ENCODE measurements at places on chromosomes 7 and 10.
A peak's percentile ranks its signal among the peaks of the same experiment; 100 is the strongest.

- DNase-seq = no peak
Observed at GRCh38 chr7:101470668-101471487, 108.2 kb downstream of the COL26A1 start.

DNA sequence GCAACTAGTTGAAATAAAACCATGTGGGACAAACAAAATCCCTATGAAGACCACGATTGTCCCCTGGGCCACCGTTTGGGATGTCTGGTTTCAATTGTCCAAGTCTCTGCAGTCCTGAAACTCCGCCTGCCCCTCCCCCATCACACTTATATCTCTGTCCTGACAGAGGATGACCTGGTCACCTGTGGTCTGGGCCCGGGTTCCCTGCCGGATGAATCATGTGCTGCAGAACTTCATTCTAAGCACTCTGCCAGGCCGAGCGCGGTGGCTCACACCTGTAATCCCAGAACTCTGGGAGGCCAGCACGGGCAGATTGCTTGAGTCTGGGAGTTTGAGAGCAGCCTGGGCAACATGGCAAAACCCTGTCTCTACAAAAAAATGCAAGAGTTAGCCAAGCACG lies 91.1 kb downstream of the COL13A1 start:
- DNase-seq = no peak

DNA sequence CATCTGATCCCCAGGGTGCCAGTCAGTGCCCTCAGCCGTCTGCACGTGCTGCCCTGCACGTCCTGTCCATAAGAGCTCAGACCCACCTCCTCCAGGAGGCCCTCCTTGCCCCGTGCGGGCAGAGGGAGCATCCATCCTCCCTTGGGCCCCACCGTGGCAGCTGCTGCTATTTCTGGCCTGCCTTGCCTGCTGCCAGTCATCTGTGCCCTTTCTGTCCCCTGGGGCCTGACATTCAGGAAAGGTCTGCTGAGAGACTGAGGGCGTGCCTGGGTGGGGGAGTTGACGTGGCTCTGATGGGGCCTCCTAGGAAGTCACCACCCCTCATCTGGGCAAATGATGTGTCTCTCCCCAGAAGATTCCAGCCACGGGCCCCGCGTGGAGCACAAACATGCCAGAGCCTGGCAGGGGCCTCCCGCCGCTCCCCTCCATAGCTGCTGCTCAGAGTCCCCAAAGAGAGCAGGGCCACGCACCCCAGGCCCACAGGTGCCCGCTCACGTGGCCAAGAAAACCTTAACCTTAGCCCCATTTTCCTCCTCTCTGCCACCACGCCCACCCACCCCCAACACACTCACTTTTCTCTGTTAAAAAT lies 21.8 kb downstream of the DPYSL4 start:
- DNase-seq = no peak

DNA sequence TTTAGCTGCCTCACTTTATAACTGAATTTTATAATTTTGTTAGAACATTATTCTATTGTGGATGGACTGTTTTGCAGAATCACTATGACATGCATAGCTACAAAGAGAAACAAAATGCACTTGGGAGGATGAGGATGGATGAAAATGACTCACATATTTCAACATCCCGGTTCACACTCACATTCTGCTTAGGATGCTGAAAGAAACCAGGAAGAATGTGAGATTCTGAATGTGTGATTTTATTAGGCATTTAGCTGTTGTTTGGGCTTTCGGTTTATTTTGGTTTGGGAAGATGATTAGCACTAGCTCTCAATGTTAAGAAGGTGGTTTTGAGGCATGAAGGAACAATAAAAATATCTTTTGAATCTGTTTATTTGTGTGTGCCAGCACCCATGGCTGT lies 235.5 kb downstream of the SEMA3E start:
- DNase-seq = no peak

- DNase-seq = no peak
Observed at GRCh38 chr10:60661637-60662036, 116.6 kb upstream of the CDK1 start.

GRCh38 chr10:120184547-120185337 lies 272.3 kb upstream of the PLPP4 start:
- no peak for DNase-seq

DNA sequence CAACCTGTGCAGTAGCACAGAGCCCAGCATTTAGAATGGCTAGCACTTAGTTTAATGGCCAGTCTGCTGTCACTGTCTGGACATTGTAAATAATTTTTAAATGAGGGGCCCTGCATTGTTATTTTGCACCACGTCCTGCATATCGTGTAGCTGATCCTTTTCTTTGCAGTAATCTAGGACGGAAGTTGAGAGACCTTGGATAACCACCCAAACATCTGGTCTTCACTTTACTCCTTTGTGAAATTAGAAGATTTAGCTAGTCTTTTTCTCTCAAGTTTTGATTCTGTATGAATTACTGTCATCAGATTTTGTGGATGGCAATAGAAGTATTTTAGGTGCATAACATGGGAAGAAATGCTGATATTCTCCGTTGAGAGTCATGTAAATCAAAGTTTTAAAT lies 1.9 kb downstream of the MIOS start:
- DNase-seq = no peak

- DNase-seq = no peak
Observed at GRCh38 chr7:152145853-152146466, 120.5 kb downstream of the GALNT11 start.

DNA sequence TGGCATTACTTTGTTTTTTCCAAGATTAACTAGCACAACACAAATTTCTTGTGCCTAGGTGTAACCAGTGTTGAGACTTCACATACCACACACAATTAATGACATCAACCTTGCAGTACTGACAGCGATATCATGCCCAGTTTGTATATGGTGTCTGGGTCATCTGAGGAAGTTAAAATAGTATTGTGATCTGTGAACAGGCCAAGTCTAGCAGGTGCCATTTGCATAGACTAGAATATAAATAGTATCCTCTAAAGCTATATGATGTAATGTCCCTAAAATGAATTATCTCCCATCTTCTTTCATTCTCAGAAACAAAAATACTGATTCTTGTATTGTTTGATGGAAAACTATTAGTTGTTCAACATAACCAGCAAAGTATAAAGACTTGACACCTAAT lies 175.8 kb upstream of the KAT6B start:
- DNase-seq = peak; percentile 47

- no peak for DNase-seq
Observed at GRCh38 chr7:12623885-12624498, 53.5 kb downstream of the SCIN start.

GRCh38 chr10:13686331-13686752 lies 99.6 kb downstream of the PRPF18 start:
- DNase-seq = no peak

- no peak for DNase-seq
Observed at GRCh38 chr7:32215697-32216096, 145.5 kb upstream of the PDE1C start.

GRCh38 chr10:28105561-28105960 lies 106.7 kb upstream of the ODAD2 start:
- no peak for DNase-seq

DNA sequence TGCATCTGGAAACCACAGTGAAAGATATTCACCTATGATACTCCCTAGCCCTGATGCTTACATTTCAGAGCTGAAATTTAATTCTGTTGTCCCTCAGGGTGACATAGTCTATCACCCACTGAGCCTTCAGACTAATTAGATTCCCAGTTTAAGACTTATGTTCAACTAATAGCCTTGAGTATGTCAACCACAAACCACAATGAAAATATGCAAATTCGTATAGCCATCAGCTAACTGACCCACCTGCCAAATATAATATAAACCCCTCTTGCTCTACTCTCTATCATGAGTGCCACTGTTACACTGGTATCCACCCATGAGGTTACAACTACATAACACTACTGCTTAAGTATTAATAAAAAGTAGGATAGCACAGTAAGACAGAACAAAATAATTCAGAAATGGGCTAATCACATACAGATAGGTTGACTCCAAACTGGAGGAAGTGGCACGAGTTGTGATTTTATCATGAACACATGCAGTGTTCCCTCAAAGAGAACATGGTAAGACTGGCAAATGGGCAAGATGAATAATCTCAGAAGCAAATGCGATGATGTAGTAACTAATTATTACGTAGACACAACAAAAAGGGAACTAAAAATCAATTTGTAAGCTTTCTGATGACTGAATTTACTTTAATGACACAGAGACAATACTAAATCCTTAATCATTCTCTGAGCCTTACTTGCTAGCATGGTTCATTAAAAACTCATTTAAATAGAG lies 290.6 kb downstream of the PARD3 start:
- DNase-seq = peak; percentile 8

DNA sequence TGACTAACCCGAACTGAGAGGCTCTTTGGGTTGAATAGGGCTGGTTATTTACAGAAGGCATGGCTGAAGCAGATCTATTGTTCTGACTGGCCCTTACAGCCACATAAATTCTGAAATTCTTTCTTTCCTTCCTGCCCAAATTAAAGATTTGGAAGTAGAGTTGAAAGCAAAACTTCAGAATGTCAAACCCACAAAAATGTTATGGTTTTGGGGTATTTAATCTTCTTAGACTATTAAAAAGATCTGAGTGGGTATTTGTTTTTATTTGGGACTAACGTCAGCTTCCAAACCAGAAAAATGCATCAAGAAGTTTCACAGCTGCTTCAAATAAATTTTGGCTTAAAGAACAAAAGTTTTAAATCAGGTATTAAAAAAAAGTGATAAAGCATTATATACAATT lies 124.5 kb downstream of the AHR start:
- no peak for DNase-seq

GRCh38 chr10:34406463-34407323 lies 408.4 kb downstream of the PARD3 start:
- DNase-seq = no peak

DNA sequence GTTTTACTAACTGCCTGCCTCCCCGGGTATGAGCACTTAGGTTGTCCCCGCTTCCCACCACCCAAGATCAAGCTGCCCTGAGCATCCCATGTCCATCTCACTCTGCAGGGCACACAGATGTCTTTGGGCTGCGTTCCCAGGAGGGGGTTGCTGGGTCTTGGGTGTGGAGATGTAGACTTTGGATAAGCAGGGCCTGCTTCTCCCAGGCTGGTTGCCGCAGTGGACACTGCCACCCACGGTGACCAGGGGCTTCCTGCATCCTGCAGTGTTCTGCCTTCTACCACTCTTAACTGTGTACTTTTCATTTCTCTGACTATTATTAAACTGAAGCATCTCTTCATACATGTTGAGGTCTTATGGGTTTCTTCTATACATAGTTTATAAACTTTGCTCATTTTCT lies 70.0 kb downstream of the DOCK1 start:
- no peak for DNase-seq
